ENCODE measurements at places on chromosomes 4 and X.

DNA sequence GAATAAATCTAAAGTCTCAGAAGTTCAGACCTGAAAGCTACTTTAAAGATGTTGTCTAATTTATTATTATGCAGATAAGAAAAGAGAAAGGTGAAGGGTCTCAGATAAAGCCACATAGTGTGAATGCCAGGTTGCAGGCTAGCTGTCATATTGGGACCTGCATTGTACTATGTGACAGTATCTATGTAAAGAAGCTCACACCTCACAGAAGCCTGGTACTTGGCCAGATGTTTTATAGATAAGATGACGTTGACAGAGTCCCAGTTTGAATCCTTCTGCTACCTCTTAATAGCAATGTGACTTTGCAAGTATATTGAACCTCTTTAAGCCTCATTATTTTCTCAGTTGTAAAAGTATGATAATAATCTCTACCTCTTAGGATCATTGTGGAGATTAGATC, 227.0 kb downstream of the SPRY1 start:
- no peak for DNase-seq

GRCh38 chrX:155767051-155767875, 113.9 kb upstream of the VAMP7 start:
- DNase-seq, result peak; percentile 43

- no peak for DNase-seq
Observed at GRCh38 chr4:94813221-94813620, 55.5 kb downstream of the BMPR1B start.

GRCh38 chrX:47226071-47226470, 6.7 kb upstream of the USP11 start:
- DNase-seq, result no peak

GRCh38 chrX:38109042-38109898, 102.9 kb downstream of the SYTL5 start:
- DNase-seq, result no peak

DNA sequence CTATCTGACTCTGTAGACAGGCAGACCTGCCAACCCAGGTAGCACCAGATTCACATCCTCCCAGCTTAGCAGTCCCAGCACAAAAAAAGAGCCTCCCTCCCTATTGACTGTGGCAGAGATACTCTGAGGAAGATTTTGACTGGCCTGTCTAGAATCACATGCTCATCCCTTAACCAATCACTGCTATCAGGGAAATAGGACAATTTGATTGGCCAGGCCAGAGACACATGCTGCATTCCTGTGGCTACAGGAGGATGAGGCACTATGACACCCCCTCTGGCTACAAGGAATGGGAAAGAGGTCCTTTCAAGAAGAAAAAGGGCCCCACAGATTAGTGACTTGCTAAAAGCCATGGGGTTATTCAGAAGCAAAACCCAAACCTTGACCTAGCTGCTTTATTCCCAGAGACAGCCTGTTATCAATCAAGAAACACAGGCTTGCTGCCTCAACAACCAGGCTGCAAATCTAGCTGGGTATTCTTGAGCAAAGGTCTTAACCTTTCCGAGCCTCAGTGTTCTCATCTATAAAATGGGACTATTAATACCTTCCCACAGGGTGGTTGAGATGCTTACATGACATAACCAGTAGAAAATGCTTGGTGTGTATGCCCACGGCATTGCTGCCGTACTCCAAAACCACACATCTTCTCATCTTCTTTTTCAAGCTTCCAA, 147.6 kb downstream of the BCOR start:
- DNase-seq, result no peak

- no peak for DNase-seq
Observed at GRCh38 chrX:113157496-113157895, 316.9 kb upstream of the AMOT start.

GRCh38 chrX:48591255-48591791, 6.0 kb upstream of the WDR13 start:
- DNase-seq, result no peak

GRCh38 chr4:39613093-39613656, 25.5 kb downstream of the SMIM14 start:
- DNase-seq, result no peak

DNA sequence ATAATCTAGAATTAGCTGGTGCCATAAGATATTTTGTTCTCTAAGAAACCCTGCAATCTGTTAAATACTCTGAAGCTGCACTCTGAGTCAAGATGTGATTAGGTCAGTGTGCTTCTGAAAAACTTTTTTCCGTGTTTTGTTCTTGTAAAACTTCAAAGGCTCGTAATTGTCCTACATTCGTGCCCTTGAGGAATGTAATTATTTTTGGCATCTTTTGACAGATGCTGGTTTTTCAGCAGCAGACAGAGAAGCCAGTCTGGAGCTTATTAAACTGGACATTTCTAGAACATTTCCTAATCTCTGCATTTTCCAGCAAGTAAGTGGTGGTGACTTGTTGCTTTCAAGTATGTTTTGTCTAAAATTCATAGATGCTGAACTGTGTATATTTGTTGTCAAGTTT, 36.8 kb upstream of the TADA2B start:
- no peak for DNase-seq

DNA sequence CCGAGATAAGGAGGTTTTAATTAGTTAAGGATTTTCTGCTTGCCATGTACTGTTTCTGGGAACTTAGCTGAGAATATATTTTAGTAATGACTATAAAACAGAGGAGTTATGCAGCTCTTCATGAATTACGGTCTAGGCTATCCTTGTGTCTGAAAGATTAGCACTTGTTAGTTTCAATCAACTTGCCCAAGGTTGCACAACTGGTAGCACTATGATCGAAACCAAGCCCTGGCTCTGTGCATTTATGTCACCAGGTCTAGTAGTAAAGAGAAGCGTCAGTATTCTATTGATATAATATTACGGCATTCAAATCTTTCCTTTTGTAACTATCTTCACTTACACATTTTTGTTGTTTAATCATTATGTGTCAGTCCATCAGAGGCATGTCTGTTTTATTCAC, 176.0 kb downstream of the TLL1 start:
- no peak for DNase-seq

GRCh38 chrX:17737986-17738713, 857 bp downstream of the SCML1 start:
- DNase-seq, result no peak

DNA sequence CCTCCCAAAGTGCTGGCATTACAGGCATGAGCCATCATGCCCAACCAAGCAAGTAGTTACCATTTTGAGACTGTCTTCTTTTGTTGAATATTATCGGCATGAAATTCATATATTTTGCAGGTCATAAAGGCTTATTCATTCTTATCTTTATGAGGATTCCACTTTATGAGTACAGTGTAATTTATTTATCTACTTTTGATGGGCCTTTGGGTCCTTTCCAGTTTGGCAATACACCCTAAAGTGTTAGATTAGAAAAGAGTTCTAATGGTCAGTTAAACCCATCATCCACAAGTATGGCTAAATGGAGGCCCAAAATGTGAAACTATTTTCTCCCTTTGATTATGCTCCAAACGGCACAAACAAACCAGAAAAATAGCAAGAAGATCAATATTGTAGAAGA, 10.9 kb upstream of the ABCG2 start:
- no peak for DNase-seq

DNA sequence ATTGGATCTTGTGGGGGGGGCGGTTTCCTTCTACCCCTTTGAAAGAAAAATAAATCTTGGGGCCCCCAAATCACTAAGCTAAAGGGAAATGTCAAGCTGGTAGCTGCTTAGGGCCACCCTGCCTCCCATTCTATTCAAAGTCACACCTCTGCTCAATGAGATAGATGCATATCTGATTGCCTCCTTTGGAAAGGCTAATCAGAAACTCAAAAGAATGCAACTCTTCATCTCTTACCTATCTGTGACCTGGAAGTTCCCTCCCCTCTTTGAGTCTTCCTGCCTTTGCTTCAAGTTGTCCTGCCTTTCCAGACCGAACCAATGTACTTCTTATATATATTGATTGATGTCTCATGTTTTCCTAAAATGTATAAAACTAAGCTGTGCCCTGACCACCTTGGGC, 7.0 kb downstream of the C4orf51 start:
- DNase-seq, result no peak

DNA sequence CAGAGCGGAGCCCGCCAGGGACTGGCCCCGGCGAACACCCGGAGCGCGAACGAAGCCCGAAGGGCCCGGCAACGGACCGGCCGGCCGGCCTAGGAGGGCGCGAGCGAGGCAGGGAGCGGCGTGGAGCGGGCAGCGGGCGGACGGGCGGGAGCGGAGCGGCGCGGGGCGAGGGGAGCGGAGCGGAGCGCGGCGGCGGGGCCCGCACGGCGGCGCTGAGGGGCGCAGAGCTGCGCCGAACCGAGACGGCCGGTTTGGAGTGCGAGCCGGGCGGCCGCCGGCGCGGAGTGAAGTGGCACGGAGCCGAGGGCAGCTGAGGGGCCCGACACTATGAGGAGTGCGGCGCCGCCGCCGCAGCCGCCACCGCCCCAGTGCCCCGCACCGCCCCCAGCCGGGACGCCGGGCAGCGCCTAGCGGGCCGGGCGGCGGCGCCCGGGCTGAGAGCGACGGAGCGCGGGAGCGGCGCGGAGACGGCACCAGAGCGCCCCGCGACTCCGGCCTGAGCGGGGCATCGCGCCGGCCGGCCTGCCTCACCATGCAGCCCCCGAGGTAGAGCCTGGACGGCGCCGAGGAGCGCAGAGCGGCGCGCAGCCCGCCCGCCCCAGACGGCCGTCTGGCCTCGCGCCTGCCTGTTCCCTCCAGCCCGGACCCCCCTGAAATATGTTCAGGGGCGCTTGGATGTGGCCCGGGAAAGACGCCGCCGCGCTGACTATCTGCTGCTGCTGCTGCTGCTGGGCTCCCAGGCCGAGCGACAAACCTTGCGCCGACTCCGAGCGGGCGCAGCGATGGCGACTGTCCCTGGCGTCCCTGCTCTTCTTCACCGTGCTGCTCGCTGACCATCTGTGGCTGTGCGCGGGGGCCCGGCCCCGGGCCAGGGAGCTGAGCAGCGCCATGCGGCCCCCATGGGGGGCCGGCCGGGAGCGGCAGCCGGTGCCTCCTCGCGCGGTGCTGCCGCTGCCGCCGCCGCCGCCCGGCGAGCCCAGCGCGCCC, 793 bp downstream of the NALF2 start:
- DNase-seq, result no peak

DNA sequence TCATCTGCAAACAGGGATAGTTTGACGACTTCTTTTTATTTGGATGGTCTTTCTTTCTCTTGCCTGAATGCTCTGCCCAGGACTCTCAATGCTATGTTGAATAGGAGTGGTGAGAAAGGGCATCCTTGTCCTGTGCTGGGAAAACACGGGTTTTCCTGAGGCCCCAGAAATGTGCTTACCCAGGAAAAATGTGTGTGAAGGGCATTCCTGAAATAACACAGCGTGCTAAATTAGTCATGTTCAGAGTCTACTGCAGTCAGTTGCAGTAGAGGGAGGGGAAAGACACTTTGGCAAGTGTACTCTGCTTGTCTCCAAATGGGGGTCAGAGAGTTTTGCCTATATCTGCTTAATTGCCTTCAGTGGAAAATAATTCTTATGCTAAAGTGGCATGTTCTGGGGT, 153.9 kb downstream of the CCNG2 start:
- no peak for DNase-seq

GRCh38 chr4:15938182-15938581, 358 bp downstream of the FGFBP1 start:
- DNase-seq, result no peak

DNA sequence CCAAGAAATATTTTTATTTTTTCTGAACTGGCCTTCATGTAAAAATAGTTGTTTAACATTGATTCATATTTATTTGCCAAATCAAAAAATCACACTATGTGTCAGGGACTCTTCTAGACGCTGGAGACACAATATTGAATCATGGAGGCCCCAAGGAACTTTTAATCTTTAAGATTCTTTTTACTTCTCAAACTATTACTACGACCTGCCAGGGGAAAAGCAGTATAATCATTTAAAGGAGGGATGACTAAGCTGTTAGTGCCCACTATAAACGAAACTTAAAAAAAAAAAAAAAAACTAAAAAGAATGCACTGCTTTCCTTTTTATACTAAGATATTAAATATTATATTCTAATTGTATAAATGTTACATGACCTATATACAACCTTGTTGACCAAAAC, 84.7 kb downstream of the PPA2 start:
- DNase-seq, result no peak

DNA sequence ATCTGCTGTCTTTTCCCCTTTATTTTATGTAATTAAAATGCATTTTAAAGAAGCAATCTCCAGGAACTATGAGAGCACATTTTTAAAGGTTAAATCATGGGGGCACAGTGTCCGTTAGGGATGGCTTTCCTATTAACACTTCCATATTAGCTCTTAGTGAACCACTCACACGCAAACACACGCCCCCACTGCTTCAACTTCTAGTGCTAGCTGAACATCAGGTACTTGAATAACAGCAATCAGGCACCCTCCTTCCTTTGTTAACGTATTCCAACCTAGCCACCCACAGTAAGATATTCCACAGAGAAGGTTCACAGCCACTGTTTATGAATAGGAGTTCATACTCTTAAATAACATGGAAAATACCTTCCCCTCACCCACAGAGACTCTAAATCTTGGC, 9.3 kb downstream of the TMEM255A start:
- DNase-seq, result no peak

DNA sequence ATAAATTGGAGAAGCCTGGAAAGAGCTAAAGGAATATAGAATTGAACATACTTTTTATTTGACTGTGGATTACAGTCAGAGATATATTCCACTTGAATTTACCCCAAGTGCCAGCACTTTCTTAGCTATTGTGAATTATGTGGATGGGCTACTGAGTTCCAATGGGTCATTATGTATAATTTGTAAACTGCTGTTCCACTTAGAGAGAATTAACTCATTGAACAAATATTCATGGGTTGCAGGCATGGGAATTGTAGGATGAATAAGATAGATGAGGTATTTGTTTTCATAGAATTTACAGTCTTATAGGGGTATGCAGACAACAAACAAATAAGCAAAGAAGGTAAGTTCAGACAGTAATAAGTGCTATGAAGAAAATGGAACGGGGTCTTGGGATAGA, 195.7 kb downstream of the SHROOM3 start:
- DNase-seq, result no peak

- no peak for DNase-seq
Observed at GRCh38 chr4:138759554-138759902, 256.1 kb upstream of the NOCT start.

GRCh38 chr4:11069581-11070211, 359.0 kb downstream of the HS3ST1 start:
- DNase-seq, result no peak
